Bone marrow (tissue), 2 donors: ENCODE measurements at places on chromosomes 12 and 14.

DNA sequence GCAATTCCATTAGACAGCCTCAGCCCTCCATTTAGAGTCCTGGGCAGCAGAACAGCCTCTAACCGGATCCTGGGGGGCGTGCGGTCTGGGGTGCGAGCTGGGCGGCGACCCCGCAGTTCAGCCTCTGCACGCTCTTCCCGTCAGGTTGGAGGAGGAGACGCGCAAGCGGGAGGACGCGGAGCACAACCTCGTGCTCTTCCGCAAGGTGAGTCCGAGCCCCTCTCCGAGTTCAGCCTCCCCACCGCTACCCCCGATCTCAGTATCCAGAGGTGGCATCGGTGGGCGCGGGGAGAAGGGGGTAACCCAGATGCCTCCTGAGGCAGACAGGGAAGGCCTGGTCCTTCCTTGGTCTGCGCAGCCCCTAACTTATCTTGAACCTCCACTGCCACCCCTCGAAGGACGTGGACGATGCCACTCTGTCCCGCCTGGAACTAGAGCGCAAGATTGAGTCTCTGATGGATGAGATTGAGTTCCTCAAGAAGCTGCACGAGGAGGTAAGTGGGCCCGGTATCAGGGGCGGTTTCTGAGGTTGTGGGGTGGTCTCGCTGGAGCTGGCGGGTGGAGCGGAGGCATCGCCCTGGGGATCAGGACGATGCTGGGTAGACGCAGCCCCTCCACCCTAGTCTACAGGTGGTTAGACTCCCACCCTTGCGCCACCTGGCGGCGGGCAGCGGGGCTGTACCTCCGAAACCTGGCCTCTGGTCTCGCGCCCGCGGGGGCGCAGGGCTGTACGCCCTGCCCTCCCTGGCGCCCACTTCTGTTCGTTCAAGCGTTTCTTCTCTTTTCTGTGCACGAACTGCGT, 1.3 kb downstream of the PRPH start:
- no peak for DNase-seq

DNA sequence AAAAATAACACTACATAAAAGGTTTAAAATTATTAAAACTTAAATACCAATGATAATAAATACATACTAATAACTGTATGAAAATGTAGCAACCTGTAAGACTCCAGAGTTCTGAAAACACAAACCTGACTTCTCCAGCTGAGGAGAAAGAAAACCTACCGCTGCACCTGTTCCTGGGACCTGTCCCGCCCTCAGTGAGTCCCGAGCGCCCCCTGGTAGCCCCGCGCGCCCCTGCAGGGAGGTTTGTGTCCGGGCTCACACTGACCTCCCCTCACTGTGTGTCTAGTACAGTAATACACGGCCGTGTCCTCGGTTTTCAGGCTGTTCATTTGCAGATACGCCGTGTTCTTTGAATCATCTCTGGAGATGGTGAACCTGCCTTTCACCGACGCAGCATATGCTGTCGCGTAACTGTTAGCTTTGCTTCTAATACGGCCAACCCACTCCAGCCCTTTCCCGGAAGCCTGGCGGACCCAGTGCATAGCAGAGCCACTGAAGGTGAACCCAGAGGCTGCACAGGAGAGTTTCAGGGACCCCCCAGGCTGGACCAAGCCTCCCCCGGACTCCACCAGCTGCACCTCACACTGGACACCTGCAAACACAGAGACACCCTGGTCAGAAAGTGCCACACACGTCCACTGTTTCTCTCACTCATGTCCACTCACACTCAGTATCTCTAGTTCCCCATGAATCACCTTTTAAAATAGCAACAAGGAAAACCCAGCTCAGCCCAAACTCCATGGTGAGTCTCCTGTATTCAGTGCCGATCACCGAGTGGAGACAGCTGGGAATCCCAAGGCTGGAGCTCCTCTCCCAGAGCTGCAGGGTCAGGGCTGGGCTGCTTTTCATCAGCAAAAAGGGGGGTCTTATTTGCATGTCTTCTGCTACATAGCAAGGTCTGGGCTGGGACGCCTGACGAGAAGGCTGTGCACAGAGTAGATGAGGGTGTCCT, 1276.3 kb downstream of the TMEM121 start:
- DNase-seq, result no peak

GRCh38 chr12:129109174-129110001, 256.1 kb downstream of the GLT1D1 start:
- no peak for DNase-seq

GRCh38 chr14:104096318-104096717, 10.8 kb downstream of the ASPG start:
- no peak for DNase-seq

- no peak for DNase-seq
These were observed 32.2 kb downstream of the GPR19 start for GRCh38 chr12:12663644-12664294.

DNA sequence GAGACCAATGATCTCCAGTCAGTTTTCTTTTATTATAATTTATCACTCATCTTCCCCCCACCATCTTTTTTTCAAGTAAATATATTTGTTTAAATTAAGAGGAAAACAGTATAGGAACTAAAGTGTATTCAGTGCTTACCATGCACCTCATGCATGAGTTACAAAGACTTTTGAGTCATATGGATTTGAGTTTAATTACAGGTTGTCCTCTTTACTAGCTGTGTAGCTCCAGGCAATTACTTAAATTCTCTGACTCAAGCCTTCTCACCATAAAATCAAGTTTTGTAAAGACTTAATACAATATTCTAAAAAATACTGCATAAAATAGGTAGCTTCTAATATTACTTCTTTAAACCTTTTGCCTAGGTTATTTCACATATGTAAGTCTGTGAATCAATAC, 251.3 kb downstream of the SLC16A7 start:
- DNase-seq, result no peak
